ENCODE measurements at places on chromosomes 13 and 19. TPM values are rescaled to one million over a fixed set of nuclear protein-coding genes. Genes with fewer than 3 reads are reported as not detected.

GRCh38 chr13:25478186-25478585 is 106.4 kb downstream of the ATP8A2 start:
- DNase-seq, result no peak

GRCh38 chr13:37617173-37617572 is 18.6 kb upstream of the POSTN start:
- no peak for DNase-seq

DNA sequence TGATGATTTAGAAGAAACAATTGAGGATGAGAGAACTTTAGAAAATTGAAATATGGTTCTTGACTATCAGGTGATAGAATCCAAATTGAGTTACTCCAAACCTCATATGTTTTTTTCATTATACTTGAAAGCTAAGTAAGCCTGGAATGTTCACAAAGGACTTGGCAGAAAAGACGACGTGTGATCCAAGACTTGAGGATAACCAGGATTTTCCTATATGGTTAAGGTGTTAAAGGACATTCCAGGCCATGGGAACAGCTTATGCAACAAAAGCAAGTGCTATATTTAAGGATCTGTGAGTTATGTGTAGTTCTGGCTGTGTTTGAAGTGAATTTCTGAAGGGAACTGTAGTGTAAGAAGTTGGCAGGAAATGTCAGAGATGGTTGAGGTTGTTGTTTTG is 52.5 kb downstream of the SLITRK1 start:
- DNase-seq, result no peak

Gene LRP3
- 0.30 TPM for total RNA-seq

Data from activated T-helper 2 cell treated with anti-CD3 and anti-CD28 coated beads, Interferon-gamma antibody, Interleukin-2, Interleukin-4, amounts not matched to agents 10 μg/mL and 5 μg/mL and 100 μg/mL, durations not matched to agents 14 hours and 24 hours and 36 hours (primary cell).